Left hindlimb (tissue), 1 donor: ENCODE measurements at places on chromosomes 13 and 19.

DNA sequence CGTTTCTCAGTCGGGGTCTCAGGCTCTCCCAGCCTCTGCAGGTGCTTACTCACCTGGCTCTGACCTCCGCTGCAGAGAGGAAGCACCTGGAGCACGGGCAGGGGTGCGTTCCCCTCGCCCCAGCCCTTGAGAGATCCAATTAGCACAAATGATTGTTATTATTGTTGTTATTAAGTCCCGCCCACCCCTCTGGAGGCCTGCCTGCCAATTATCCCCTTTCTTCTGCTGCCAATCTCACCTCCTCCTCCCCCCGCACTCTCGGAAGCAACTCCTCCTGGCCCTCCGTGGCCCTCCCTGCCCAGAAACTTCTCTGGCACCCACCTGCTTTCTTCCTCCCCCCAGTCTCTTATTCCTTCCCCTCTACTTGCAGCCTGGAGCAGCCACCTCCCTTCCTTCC is 8.8 kb downstream of the ZNF787 start:
- DNase-seq: no peak

DNA sequence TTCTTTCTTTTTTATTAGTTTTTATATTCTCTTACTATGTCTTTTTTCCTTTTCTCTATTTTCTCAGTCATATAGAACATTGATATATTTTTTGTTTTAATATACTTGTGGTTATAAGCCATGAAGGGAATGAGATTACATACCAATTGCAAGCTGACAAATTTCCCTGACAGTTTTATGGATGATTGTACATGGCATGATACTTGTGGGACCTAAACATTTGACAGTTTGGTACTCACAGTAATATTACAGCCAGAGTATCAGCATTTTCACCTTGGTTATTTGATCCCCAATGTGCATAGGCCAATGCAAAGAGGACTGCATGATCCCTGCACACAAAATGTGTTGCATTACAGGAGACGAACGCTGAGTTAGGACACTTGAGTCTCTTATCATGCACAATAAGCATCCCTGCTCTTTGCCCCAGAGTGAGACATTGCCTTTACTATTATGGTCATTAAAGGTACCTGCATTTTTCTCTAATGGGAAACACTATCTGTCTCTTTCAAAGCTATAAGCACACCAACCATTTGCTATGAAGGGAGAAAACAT is 713.4 kb upstream of the PCDH20 start:
- DNase-seq: no peak

- no peak for DNase-seq
These were observed 43.8 kb upstream of the DCUN1D2 start for GRCh38 chr13:113534236-113534860.

- DNase-seq: no peak
These were observed 149.7 kb upstream of the SERP2 start for GRCh38 chr13:44223770-44224444.

DNA sequence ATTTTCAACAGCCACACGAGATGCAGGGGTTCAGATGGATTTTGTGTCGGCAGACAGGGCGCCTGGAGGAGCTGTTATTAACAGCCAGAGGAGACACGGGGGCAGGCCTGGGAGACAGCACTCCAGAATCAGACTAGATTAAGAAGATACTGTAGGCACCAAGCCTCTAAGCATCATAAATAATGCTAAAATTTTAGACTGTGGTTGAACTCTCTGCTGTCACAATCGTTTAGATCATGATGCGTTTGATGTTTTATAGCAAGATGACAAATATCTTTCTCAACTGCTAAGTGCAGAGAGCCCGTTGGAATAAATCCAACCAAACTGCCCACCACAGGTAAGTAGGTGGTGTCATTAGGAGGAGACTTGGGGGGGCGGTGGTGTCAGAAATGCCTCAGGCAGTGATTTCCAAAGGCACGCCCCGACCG is 63.9 kb downstream of the CEBPG start:
- no peak for DNase-seq

- DNase-seq: no peak
These were observed 59.4 kb upstream of the SPRY2 start for GRCh38 chr13:80400164-80400864.

GRCh38 chr13:30714629-30715371 is 20.5 kb upstream of the ALOX5AP start:
- no peak for DNase-seq
